ENCODE measurements at places on chromosomes 1 and 21.

DNA sequence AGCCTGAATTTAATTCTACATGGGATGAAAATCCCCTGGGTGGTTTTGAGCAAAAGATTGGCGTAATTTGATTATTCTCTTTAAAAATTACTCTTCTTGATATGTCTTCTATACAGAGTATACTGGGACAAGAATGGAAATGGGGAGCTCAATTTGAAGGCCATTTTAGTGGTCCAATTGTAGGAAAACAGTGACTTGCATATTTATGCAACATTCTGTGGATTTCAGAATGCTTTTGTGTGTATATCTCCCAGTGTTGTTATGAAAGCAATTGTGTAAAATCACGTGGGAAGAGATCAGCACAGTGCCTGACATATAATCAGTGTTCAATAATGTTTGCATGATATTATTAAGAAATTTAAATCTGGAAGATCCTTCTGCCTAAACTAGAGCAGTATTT, 575.9 kb upstream of the PBX1 start:
- no peak for DNase-seq

DNA sequence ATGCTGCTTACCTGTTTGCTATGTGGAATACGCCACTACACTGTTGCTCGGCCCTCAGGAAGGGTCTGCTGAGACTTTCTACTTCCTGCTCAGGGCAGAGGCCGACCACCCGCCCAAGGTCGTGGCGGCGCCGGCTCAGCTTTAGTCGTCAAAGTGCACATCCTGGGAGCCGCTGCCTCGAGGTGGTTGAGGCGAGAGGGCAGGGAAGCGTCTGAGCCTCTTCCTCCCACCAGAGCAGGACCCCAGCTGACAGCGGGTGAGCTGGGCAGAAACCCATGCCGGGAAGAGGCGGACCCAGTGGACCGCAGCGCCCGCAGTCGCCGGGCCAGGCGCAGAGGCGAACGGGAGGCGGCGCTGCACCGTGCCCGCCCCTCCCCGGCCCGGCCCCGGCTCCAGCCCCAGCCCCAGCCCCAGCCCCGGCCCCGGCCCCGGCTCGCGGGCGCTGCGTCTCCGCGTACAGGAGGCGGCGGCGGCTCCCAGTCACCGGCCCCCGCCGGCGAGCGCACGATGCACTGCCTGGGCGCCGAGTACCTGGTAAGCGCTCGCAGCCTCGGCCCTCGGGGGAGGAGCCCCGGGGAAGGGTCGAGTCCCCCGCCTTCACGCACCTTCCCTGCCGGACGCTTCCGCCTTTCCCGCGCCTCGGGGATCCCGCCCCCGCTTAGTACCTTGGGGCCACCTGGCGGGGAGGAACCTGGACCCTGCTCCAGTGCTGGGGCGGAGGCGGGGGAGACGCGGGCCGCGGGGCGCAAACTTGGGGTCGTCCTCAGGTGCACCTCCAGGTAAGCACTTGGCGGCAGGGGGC, at the start of gene SLC44A3:
TSS of gene SLC44A3 (plus strand) at position 413 of the 802 bp plus-strand sequence. CDS start at position 508, 95 bp downstream.
- peak; percentile 28 for DNase-seq

DNA sequence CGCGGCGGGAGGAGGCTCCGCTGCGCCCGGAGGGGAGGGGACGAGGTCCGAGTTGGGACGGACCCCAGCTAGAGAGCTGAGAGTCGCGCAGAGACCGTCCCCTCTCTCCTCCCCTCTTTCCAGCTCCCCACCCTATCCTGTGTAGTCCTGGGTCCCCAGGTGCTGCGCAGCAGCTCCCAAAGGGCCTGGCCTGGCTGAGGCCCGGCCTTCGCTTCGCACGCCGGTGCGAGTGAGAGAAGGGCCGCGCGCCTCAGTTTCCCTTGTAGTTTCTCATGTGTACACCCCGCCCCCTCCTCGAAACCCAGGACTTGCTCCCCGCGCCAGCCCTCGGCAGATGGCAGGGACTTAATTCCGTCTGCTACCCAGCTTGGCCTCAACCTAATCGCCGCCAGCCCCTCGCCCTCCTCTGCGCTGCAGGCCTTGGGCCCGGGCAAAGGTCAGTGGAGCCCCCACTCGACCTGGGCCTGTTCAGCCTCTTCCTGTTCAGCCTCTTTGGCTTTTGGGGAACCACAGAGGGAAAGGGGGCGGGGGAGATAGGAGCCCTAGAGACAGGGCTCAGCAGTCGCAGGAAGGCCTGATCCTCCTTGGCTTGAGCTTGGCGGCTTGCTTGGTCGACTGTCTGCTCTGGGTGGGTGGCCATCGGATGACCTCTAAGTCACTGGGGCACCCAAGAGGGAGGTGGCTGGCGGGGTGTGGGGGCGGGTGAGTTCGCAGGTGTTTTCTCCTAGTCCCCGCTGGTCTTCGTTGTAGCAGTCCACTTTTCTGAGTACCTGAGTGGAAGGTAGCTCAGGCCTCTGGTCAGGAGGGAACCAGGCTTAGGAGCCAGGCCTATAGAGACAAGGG, 1.0 kb downstream of the ZNF687 start:
- peak; percentile 35 for DNase-seq

DNA sequence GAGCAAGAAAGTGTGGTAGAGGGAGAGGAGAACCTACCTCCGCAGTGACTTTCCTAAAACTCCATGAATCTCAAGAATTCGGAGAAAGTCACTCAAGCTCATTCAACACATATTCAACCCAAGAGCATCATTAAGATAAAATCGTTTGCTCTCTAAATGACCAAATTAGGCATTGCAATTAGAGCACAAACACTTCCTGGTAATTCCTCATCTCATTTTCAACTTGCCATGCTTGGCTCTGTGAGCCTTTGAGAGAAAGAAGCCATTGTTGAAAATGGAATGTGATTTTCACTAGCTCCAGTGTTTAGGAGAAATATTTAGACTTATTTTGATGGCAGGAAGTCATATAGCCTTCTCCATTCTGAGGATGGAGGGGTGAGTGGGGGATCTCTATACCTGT, 52.5 kb downstream of the KAZN start:
- DNase-seq, result no peak

DNA sequence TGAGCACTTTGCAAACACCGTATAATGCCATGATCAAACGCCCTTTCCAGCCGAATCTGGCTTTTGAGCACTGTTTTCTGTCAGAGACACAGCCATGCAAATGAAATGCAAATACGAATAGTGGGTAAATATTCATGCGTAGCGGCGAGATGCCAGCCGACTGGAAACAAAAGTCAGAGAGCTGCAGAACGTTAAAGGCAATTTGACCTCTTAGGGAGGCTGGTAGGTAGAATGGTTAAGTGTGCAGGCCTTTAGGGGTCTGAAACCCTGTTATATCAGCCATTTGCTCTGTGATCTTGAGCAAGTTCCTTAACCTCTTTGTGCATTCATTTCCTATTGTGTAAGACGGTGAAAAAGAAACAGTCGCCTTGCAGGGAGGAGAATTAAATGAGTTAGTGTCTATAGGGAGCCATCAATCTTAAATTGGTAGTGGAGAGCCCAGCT, 6.5 kb upstream of the SDHB start:
- DNase-seq, result no peak

DNA sequence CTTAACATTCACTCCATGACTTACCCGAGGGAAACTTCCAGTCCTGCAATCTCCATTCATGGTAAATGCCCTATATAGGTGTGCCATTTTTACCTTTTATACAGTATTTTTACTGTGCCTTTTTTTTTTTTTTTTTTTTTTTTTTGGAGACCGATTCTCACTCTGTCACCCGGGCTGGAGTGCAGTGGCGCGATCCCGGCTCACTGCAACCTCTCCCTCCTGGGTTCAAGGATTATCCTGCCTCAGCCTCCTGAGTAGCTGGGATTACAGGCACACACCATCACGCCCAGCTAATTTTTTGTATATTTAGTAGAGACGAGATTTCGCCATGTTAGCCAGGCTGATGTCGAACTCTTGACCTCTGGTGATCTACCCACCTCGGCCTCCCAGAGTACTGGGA, 124.4 kb upstream of the PLPPR4 start:
- no peak for DNase-seq

GRCh38 chr1:43197343-43198127, 25.4 kb downstream of the CFAP57 start:
- no peak for DNase-seq

- no peak for DNase-seq
These were observed 72.5 kb downstream of the ENAH start for GRCh38 chr1:225580238-225581099.

- no peak for DNase-seq
These were observed 21.5 kb upstream of the ST6GALNAC3 start for GRCh38 chr1:76053021-76053420.

DNA sequence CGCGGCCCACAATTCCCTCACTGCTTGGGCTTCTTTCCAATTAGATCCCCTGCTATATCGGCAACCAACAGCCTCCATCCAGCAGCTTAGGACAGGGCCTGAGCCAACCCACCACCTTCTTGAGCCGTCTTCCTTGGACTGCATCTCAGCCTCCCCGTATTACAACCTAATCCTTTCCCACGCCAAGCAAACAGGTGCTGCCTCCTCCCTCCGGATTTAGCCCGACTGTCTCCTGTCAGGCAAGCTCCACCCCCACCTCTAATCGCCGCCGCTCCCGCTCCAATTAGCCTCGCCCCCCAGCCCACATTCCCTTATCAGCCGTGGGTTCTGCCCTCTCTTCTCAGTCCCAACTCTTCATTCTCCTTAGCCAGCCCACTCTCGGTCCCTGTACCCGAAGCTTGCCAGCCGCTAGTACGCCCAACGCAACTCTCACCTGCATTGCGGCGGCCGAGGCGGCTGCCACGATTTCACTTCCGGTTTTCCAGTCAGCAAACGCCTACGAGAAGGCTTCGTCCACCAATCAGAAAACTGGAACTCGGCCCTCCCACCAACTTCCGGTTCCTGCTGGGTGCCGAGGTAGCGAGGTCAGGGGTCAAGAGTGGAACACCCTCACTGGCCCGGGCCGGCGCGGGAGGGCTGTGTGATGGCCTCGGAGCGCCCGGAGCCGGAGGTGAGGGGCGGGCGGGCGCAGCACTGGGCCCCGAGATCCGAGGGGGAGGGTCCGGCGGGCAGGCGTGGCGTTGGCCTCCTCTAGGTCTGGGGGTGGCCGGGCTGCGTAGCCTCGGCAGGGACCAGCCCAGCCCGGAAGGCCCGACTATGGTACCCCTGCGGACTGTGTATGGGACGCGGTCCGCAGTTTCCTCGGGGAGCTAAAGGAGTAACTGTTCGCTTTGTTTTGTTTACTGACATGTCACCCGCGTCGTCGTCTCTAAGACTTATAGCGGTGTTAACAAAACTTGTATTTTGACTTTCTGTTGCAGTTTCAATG, at the start of the genes MED8 and SZT2:
TSS of gene MED8 (minus strand) at position 475 of the 988 bp plus-strand sequence. CDS start at position 439, 36 bp downstream.
TSS of gene SZT2 (plus strand) at position 574 of the 988 bp plus-strand sequence. CDS start at position 644, 70 bp downstream.
- DNase-seq, result peak; percentile 94

DNA sequence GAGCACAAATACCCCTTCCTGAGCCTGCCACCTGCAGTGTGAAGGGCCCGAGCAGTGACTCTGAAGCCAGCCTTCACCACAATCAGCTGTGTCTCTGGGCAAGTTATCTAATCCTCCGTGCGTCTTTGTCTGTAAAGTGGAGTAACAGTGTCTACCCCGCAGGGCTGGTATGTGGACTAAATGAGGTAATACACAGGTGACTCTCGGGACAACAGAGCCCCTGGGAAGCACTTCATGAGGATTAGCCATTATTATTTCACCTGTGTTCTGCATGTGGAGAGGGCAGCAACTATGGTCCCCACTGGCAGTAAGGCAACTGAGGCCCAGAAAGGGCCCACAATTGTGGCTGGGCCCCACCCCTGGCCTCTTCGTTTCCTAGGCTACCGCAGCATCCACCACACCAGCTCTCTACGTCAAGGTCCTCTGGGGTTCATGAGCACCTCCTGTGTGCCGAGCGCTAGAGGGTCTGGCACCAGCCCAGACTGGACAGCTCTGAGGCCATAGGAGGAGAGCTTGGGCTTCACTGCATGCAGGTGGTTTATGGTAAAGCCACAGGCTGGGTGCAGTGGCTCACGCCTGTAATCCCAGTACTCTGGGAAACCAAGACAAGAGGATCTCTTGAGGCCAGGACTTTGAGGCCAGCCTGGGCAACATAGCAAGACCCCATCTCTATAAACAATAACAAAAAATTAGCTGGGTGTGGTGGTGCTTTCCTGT, 41.3 kb upstream of the LRP8 start:
- DNase-seq, result peak; percentile 3

- DNase-seq, result no peak
These were observed 12.6 kb downstream of the C1orf115 start for GRCh38 chr1:220702733-220703270.

- no peak for DNase-seq
These were observed 61.4 kb downstream of the EPHB2 start for GRCh38 chr1:22772014-22772413.

- no peak for DNase-seq
These were observed 45.5 kb upstream of the CCDC190 start for GRCh38 chr1:162906485-162906884.

- DNase-seq, result no peak
These were observed 37.6 kb downstream of the MAN1C1 start for GRCh38 chr1:25654109-25654660.

GRCh38 chr1:66460776-66461175, 73.2 kb upstream of the SGIP1 start:
- no peak for DNase-seq

DNA sequence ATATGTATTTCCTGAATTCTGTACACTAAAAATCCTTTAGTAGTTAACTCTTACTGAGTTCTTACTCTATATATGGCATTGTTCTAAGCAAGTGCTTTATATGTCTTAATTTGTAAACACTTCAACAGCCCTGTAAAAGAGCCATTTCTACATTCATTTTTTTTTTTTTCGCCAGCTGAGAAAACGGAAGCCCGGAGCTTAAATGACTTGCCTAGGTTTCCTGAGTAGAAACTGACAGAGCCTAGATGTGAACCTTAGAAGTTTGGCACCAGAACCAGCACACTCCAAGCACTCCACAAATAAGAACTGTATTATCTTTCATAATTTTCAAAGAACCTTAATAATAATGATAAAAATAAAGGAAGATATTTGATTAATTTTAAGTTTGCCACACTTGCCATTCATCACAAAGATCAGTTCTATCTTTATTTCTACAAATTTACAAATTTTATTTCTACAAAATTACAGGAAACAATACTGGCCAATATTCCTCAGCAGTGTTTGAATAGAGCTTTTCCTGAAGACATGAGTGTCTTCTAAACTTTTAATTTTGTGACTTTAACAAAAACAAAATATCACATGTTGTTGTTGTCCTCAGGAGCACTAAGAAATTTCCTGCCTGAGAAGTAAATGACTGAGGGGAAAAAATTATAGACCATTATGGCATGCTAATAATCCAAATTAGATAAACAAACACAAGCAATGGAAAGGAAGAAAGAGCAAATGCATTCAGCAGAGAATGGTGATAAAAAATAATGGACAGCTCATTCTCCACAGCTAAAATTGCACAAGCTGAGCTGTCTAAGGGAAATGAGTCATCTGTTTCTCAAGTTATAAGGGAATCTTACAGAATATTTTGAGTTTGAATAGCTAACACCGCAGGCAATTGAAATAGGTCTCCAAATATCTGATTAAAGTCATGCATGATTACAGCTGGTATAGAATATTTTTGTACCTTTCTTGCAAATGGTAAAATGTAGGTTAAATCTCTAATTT, 71.2 kb downstream of the DPYD start:
- DNase-seq, result no peak

GRCh38 chr1:10187026-10187334, 23.4 kb upstream of the KIF1B start:
- no peak for DNase-seq
